ENCODE measurements at places on chromosomes 6 and 20. TPM values are rescaled to one million over a fixed set of nuclear protein-coding genes. Genes with fewer than 3 reads are reported as not detected.

The DPPA5 gene
- not detected for total RNA-seq

The GPR6 gene
- total RNA-seq = not detected

The VGLL2 gene
- total RNA-seq = not detected

The TMEM244 gene
- not detected for total RNA-seq

The ADGRF5 gene
- total RNA-seq = 37.9 TPM

The KHDC1 gene
- total RNA-seq = 3.3 TPM

The KHDC3L gene
- not detected for total RNA-seq

GRCh38 chr6:164042212-164042611, 627.7 kb downstream of the QKI start:
- DNase-seq = no peak

- DNase-seq = peak; percentile 47
These were observed 2.5 kb upstream of the HEY2 start for GRCh38 chr6:125746731-125747588.

DNA sequence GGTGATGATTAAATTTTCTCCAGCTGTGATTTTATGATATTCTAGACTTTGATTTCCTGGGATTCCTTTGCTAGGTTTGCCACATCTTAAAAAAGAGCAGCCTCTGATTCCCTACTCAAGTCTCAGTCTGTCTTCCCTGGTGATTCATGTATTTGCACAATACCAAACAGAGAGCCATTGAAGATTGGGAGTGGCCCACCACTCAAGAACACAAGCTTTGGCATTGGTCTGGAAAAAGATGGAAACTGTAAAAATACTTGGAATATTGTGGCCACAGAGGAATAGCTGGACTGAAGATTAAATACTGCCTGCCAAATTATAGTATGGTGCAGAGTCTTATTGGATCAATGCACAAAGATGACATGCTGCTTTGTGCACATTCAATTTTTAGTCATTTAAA, 32.9 kb downstream of the PTCHD4 start:
- DNase-seq = no peak

- DNase-seq = no peak
These were observed 187.0 kb downstream of the DTNBP1 start for GRCh38 chr6:15475872-15476271.

GRCh38 chr6:13194852-13195251, 133.5 kb downstream of the TBC1D7 start:
- peak; percentile 69 for DNase-seq

DNA sequence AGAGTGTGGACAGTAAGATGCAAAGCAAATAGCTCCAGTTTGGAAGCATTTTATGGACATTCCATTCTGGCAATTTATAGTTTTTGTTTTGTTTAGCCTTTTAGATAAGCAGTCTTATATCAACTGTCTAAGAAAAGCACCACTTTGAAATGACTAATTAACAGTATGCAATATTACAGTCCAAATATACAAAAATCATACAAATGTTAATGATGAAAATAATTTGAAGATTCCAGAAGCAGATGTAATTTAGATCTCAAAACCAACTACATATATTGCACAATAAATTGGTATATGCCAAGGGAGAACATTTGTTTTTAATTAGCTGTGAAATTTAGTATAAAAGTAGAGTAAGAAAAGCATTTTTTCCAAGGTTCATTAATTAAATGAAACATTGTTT, 158.8 kb downstream of the KIF6 start:
- DNase-seq = no peak

DNA sequence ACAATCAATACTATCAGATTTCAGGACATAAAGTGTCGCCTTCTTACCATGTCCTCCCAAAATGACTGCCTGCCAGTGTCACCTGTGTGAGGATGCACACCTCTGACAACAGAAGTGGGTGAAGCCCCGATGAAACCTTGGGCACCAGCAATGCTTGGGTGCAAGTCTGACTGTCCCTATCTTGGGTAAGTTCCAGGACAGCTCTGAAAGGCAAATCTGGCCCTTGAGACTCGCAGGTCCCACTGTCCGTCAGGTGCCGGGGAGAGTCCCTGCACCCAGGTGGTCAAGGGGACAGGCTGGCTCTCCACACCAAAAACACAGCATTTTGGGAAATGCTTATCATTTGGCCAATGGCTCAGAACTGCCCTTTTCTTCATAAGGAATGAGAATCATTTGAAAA, 43.3 kb downstream of the EZR start:
- DNase-seq = no peak

GRCh38 chr6:89037141-89037900, 43.2 kb upstream of the PNRC1 start:
- no peak for DNase-seq

DNA sequence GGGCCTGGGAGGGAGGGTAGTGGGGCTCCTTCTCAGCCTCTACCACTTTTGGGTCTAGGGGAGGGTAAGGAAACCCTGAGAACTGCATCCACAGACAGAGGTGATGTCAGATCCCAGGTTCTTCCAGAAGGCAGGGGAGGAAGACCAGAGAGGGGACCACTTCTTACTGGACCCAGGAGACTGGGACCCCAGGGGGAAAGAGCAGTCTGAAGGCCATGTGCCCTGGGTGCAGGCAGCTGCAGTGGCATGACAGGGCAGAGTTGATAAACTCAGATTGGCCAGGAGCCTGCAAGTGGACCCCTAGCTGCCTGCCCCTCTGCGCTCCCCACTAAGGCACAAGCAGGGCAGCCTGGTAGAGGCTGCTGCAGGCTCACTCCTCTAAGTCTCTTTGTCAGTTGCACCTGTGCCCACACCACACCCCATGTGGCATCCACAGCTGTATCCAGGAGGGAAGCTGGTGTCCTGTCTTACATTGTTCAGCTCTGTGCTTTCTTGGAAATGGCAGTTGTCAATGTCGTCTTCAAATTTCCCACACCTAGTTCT, 2.7 kb downstream of the CST9L start:
- DNase-seq = no peak

DNA sequence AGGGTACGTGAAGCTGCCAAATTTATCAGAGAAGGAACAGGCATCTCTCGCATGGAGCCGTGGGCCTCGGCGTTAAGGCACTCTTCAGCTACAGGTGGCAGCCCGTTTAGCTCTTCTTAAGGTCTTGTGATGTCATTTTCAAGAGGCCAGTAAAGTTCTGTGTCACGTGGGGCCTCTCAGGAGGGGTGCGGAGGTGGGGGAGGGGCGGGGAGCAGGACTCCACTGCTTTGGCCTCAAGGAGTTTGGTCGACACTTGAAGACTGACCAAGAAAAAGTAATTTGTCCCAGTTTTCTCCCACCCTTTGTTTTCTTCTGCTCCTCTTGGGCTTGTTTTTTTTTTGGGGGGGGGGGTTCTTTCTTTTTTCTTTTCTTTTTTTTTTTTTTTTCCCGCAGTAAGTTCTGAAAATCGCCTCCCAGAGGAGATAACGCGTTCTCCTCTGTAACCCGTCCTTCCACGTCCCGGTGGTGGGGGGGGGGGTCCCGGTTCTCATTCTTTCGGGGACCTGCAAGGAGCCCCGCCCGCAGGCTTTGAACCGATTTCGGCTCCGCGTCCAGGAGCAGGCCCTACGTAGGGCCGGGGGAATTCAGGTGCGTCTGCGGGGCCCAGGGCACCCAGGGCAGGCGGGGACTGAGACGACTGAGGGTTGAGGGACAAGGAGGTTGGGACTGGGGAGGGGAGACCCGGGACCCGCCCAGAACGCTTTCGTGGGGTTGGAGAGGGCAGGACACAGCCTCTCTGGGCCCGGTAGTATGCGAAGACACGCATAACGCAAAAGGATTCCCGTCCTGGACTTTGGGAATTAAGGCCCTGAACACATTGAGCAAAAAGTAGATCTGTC, 26.0 kb downstream of the GPX6 start:
- peak; percentile 58 for DNase-seq

DNA sequence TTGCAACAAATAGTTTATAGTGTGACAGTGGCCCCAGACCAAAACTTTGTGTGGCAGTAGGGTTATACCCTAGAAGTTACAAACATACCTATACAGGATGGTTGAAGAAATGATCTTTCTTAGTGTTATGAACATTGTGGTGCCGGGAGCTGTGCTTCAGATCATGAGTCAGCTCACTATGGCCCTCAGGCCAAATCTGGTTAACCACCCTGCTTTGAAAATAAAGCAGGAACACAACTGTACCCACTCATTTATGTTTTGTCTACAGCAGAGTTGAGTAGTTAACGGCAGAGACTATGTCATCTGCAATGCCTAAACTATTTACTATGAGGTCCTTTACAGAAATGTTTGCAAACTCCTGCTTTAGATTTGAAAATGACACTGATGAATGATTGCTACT, 24.3 kb downstream of the AKAP7 start:
- DNase-seq = no peak

DNA sequence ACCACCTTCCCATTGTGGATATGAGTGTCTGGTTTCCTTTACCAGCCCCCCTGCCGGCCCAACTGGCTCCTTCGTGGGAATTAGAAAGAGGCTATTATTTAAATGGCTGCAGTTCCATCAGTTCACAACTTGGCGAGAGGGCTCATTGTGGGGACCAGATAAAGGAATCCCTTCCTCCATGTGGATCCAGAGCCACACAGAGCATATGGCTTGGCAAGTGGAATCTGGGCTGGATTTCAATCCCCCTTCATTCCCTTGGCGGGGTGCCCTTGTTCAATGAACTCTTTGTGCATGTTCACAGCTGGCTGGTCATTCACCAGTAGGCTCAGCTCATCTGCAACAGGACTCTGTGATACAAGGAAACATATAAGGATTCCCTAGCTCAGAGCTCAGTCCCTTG, 140.6 kb downstream of the OPN5 start:
- no peak for DNase-seq

- DNase-seq = no peak
These were observed 116.2 kb downstream of the SGK1 start for GRCh38 chr6:134201716-134202115.

DNA sequence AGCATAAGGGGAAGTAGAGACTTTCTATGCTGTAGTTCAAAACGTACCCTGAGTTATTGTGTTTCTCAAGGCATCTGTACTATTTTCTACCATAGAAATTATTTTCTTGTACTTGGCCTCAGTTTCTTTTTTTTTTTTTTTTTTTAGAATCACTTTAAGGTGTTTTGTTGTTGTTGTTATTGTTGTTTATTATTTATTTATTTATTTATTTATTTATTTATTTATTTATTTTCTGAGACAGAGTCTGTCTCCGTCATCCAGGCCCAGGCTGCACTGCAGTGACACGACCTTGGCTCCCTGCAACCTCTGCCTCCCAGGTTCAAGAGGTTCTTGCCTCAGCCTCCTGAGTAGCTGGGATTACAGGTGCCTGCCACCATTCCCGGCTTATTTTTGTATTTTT, 179.1 kb downstream of the GRIK2 start:
- DNase-seq = no peak

DNA sequence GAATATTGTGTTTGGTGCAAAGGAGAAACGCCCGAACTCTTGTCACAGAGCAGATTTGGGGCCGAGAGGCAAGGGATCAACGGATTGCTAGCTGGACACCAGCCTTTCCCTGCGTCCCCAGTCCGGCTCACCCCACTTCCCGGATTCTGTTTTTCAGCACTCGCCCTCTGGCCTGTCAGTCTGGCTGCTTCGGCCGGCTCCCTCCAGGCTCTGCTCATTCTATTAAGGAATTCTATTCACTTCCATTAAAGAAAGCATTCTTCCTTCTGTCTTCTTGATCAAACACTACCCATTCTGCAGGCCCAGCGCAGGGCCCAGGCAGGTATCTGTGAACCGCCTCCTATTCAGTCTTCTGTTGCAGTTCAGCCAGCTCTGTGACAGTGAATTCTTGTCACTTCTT, 91.7 kb downstream of the RNF182 start:
- DNase-seq = no peak

DNA sequence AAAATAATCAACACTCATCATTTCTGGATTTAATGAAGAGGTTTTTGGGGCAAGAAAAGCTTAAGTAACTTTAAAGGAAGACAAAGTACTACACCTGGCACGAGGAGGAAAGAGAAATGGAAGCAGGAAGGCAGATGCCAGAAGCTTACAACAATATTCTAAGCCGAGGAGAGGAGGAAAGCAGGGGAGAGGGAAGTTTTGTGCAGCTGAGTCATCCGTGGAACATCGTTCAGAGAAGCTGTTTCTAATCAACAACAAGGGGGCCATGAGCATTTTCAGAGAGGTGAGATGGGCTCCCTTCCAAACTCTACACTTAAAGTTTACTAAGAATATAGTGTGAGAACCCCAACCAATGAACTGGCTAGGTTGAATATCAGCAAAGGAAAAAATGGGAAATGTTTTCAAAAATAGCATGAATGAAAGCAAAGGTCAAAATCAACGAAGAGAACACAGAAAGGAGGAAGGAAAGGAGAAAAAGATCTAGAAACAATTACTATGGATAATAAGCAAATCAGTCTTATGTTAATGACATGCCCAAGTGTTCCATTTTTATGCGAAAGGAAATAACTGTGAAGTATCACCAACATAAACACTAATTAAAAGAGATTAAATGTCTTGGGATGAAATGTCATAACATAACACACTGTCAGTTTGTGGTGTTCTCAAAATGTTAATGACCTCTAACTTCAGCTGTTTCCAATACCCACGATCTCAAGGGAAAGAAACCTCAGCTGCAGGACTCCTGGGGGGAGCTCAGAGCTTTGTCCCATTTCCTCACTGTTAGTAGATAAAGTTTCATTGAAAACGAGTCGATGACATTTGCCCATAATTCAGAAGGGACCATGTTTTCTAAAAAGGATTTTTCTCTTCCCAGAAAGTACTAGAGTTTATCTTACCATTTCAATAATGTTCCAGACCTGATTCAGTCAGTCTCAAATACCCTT, 203.4 kb upstream of the STXBP5 start:
- DNase-seq = peak; percentile 48

DNA sequence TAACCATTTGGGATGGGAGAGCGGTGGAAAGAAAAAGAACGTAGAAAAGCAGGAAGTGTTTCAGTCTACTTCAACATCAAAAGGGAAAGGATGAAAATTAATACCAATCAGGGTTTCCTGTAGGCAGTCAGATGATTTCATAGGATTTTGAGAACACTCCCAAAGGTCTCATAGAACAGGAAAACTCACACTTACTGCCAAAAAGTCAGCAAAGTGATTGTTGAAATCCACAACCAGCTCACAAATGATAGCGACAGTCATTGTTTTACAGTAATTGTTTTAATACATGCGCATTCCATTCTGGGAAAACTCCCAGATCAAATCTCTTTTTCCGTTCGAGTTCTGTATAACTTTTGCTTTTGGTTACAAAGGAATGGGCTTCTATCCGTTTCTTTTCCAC, 5.3 kb upstream of the CNKSR3 start:
- DNase-seq = peak; percentile 85

DNA sequence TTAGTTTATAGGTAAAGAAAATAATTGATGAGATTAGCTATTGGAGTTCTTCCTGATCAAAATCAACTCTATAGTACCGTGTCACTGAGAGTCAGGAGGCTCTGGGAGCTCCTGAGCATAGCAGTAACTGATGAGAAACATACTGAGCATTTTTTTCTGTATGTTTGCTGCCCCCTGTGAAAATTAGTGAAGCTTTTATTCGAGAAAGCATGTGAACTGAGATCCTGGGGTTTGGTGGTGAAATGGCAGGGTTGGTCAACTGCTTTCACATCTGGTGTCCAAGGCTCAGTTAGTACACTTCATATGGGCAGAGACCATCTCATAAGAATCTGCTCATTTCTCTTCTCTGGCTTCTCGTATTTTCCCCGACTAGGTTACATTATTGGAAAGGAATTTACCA, 4.1 kb upstream of the ABT1 start:
- DNase-seq = no peak

- DNase-seq = peak; percentile 48
These were observed 107.1 kb downstream of the BANF2 start for GRCh38 chr20:17806739-17807441.

- DNase-seq = no peak
These were observed 9.8 kb downstream of the PAQR8 start for GRCh38 chr6:52371656-52372191.

- DNase-seq = no peak
These were observed 78.5 kb upstream of the MAFB start for GRCh38 chr20:40767615-40767924.

- peak; percentile 57 for DNase-seq
These were observed 4.8 kb upstream of the TRIM40 start for GRCh38 chr6:30130887-30131862.

All from endothelial cell of umbilical vein (primary cell).